ENCODE measurements at places on chromosomes 13 and 19.

DNA sequence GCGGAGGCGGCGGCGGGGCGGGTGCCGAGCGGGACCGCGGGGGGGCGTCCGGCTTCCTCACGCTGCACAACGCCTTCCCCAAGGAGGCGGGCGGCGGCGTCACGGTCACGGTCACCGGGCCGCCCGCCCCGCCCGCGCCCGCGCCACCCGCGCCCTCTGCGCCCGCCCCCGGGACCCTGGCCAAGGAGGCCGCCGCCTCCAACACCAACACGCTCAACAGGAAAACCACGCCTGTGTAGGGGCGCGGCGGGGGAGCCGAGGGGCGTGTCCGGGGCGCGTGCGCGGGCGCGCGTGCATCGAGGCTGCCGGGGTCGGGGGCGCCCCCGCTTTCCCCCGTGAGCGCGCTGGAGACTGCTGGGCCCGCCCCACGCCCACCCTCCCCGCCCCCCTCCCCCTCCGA, 8.8 kb upstream of the CACNG6 start:
- DNase-seq, result no peak

- DNase-seq, result no peak
These were observed 2.4 kb downstream of the CD320 start for GRCh38 chr19:8305798-8306197.

- no peak for DNase-seq
These were observed 2.8 kb downstream of the ZNF536 start for GRCh38 chr19:30374865-30375552.

- DNase-seq, result no peak
These were observed 123.6 kb downstream of the NALCN start for GRCh38 chr13:101292711-101293110.

DNA sequence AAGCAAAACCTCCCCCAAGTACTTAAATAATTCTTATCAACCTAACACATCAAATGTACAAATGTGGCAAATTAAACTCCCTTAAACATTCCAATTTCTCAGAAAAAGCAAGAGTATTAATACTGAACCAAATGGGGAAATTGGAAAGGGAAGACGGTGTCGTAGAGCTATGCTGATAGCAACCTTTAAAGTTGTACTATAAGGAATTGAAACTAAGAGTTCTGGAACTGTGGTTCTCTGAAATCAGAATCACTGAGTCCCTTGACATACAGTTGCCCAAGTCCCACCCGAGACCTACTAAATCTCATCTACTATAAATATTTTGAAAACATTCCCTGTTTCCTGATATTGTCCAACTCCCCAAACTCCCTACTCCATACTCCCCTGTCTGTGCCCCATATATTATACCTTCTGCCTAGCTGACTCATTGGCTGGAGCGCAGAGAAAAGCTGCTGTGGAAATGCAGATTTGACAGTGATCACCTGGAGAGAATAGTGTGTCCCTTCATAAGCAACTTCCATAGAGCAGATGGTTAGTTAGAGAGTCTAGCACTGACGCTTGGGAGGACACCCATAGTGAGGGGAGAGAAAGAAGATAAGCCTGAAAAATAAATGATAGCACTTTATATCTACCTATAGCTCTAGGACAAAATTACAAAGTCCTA, 51.4 kb upstream of the ITM2B start:
- DNase-seq, result no peak

GRCh38 chr13:37069597-37070103, 10.2 kb upstream of the SUPT20H start:
- DNase-seq, result no peak

GRCh38 chr19:44050740-44051649, 841 bp upstream of the ZNF223 start:
- DNase-seq, result no peak

- DNase-seq, result no peak
These were observed 327.3 kb downstream of the ATP8A2 start for GRCh38 chr13:25699056-25699455.

- DNase-seq, result no peak
These were observed 800 bp downstream of the RPL28 start for GRCh38 chr19:55386493-55386971.

DNA sequence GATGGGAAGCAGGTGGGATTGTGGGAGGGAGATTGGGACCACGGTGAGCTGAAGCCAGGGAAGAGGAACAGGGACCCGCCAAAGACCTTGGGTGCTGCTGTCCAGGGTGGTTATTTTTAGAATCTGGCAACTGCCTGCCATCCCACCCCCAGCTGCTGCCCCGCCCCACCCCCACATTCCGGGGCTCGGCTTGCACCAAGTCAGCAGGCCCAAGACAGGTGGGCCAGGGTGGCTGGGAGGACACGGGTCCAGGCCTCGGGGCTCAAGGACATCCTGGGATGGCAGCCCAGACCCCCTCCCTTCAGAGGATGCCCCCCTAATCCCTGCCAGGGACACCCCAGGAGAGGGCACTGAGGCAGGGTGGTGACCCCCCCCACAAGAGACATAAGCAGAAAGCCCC, 827 bp downstream of the CKM start:
- no peak for DNase-seq

- DNase-seq, result no peak
These were observed 334.0 kb downstream of the SLITRK5 start for GRCh38 chr13:88005188-88005587.

- DNase-seq, result no peak
These were observed 21.3 kb downstream of the CNFN start for GRCh38 chr19:42368765-42369164.

GRCh38 chr19:15248106-15248505, 15.9 kb upstream of the EPHX3 start:
- no peak for DNase-seq

GRCh38 chr13:44903574-44903985, 85.7 kb downstream of the NUFIP1 start:
- peak; percentile 85 for DNase-seq

- no peak for DNase-seq
These were observed 396.9 kb upstream of the SLITRK1 start for GRCh38 chr13:84279166-84279565.

DNA sequence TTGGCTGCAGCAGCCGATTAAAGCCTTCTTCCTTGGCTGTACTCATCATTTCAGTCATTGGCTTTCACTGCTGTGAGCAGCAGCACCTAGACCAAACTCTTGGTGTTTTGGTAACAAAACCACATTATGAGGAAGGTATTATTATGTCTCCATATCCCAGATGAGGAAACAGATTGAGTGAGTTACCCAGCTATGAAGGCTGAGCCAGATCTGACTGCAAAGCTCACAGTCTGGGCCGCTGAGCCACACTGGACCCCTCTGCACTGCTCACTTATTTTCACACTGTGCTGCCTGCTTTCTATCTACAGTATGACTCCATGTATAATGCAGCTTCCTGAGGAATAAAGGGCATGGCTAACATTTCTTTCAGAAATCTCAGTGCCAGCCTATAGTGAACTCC, 24.5 kb downstream of the CRYL1 start:
- DNase-seq, result no peak

DNA sequence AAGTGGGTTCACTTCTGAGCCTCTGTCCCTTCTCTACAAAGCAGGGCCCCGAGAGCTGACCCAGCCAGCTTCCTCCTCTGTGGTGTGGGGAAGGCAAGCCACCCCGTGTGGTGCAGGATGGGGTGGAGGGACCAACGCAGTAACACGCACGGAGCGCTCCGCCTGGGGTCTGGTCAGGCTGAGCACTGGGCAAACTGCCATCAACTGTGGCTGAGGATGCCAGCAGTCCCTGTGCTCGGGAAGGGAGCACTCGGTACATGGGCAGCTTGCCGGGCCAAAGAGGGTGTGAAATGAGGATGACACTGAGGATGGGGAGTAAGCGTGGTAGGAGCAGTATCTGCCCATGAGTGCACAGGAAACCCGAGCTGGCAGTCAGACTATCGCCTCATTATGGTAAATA, 7.6 kb upstream of the GMIP start:
- DNase-seq, result no peak

- peak; percentile 57 for DNase-seq
These were observed 21.4 kb upstream of the ZNF181 start for GRCh38 chr19:34712395-34713261.

- DNase-seq, result no peak
These were observed 2861.0 kb downstream of the PCDH9 start for GRCh38 chr13:64369121-64369520.

DNA sequence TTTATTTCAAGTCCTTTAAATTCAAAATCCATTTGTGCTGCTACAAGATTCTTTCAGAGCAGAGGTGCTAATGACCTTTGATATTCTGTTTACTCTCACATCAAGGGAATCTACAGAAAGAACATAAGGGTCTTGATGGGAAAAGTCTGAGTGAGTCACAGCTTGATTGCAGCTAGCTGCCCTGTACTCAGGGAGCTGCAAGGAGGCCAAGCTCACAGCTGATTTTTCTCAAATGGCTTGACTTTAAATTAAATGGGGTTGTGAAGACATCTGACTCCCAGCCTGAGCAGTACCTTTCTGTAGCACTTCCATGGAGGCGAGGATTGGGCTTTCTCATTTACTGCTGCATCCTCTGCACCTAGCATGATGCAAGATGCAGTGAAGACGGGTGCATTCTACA, 62.5 kb downstream of the RAP2A start:
- DNase-seq, result no peak

DNA sequence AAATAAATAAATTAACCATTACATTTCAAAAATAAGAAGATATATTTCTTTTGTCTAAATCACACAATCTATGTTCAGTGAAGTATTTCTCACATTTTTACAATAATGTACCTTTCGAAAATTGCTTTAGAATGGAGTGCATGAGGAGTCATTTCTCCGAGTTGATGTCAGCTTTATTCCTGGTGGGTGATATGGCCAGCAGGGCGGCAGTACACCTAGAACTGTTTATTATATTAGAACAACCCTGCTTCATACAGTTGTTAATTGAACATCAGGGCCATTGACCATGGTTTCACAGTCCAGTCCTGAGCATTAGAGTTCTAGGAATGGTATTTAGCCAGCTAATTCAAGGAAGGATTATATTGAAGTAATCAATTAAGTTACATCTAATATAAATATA, 696.3 kb upstream of the SLC10A2 start:
- no peak for DNase-seq

DNA sequence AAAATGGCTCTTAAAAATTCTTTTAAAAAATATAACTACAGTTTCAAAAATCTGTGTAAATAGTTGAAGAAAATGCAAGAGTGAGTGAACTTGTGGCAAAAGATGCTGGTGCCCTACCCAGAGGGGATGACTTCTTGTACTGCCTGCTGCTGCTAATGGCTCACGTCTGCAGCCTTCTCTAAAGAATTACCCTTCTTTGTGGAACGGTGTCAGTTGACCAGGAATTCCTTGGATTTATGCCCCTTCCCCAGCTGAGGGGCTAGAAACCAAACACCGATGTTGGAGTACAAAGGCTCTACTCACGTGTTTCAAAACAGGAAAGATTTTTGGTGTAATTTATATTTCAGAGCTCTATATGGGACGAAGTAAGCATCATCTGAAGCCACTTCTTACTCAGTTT, 1582.8 kb downstream of the OLFM4 start:
- no peak for DNase-seq

GRCh38 chr13:74414458-74414857, 280.3 kb upstream of the KLF12 start:
- DNase-seq, result no peak

DNA sequence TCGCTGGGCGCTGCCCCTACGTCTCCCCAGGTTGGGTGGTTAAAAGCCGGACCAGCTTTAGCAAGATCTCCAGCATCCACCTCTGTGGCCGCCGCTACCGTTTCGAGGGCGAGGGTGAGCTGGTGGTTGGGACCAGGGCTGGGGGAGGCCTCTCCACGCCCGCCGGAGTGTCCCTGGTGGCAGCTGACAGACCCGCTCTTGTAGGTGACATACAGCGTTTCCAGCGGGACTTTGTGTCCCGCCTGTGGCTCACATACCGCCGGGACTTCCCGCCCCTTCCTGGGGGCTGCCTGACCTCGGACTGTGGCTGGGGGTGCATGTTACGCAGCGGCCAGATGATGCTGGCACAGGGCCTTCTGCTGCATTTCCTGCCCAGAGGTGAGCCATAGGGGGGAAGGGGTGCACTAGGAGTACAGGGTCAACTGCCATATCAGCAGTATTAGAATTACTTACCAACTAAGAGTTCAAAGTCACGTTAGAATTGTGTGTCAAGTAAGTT, 1.1 kb downstream of the ATG4D start:
- DNase-seq, result no peak

- peak; percentile 19 for DNase-seq
These were observed 38.8 kb upstream of the GATAD2A start for GRCh38 chr19:19366434-19367396.

- no peak for DNase-seq
These were observed 13.2 kb downstream of the KLK5 start for GRCh38 chr19:50939596-50939995.

GRCh38 chr19:36747750-36748149, 24.9 kb downstream of the ZNF850 start:
- no peak for DNase-seq

GRCh38 chr19:58563034-58563573, 4.7 kb upstream of the UBE2M start:
- DNase-seq, result no peak

GRCh38 chr13:110333837-110334236, 26.8 kb downstream of the COL4A2 start:
- DNase-seq, result no peak

DNA sequence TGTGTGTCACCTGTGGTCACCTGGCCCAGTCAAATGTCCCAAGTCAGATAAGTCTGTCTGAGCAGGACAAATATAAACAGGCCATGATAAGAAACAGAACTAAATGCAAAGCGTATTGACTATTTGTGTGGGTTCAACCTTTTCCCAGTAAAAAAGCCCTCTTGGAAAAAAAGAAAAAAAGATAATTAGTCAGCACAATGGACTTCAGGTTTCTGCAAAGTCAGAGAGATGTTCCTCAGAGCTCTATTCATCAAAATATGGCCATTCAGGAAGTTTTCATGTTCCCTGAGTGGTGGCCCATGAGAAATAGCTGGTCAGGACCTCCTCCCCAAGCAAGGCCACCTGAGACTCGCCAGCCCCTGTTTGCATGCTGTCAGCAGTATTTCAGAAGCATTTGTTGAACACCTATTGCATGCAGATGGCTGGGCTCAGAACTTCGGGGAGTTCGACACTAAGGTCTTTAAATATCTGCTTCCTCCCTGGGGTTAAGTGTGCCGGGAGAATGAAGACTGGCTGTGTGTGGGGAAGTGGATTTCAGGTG, 2.7 kb downstream of the FFAR3 start:
- DNase-seq, result no peak

- DNase-seq, result no peak
These were observed 20.8 kb downstream of the LAIR2 start for GRCh38 chr19:54523403-54523802.

- peak; percentile 58 for DNase-seq
These were observed 485.5 kb downstream of the DIAPH3 start for GRCh38 chr13:59677966-59678814.

GRCh38 chr13:60584976-60585375, 188.0 kb downstream of the TDRD3 start:
- peak; percentile 16 for DNase-seq

DNA sequence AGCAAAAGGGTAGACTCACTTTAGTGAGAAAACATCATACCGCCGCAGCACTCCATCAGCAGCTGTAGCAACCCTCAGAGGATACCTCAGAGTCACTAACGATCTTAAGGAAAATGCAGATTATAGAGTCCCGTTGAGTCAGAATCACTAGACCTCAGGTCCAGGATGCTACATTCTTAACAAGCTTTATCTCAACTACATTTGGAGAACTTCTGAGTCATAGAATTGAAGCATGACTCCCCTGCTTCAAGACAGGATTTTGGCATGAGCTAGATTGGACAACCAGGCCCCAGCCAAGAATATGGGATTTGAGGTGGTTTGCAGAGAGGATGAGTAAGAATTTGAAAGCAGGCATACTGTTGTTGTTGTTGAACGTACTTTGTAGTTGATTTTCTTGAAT, 118.9 kb upstream of the UBL3 start:
- DNase-seq, result peak; percentile 79

GRCh38 chr13:66574606-66575005, 655.5 kb downstream of the PCDH9 start:
- DNase-seq, result no peak
